Activated CD8-positive, alpha-beta memory T cell treated with anti-CD3 and anti-CD28 coated beads for 1 hour (primary cell): ENCODE measurements at places on chromosomes 7 and 10.

GRCh38 chr10:25061711-25062449 lies 45.5 kb downstream of the THNSL1 start:
- DNase-seq, result no peak

DNA sequence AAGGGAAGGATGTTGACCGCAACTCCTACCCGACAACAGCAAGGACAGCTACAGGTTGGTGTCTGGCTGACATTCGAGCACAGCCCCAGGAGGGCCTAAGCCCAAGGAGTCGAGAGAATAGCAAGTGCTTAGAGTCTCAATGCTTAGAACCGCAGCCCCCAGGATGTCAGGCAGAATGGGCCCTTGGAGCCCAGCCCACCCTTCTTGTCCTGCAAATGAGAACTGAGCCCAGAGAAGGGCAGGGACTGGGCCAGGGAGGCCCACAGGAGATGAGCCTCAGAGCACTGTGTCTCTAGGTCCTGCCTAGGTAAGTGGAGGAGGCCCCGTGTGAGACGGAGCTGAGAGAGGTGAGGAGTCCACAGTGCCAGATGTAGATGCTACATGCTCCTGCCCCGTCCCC lies 173.3 kb upstream of the ZMIZ1 start:
- no peak for DNase-seq

- no peak for DNase-seq
These were observed 176.3 kb downstream of the DGKI start for GRCh38 chr7:137670222-137671064.

DNA sequence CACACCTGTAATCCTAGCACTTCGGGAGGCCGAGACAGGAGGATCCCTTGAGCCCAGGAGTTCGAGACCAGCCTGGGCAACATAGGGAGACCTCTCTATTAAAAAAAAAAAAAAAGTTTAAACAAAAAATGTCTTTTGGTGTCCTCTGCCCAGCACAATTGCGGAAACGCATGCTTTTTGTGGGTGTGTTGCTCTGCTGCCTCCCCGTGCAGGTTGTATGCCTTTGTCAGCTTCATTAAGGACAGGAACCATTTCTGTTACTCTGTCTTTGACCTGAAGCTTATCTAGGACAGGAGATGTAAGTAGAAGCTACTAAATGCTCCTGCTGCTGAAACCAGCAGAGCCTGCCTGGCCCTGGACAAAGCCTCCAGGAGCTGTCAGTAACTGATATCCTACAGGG lies 21.3 kb upstream of the ANKRD2 start:
- no peak for DNase-seq

DNA sequence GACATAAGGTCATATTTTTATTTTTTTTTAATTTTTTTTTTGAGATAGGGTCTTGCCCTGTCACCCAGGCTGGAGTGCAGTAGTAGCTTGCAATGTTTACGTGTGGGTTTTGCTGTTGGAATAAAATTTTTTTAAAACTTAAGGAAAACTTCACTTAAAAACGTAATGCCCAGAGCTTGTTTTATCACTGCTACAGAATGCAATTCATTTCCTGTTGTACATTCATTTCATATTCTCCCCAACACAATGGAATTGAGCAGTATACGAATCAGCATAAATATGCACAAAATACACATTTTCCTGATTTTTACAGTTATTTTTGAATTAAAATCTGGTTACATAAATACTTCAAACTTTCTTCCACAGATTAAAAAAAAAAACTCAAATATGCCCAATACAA lies 40.3 kb downstream of the RSU1 start:
- DNase-seq, result no peak

- no peak for DNase-seq
These were observed 42.1 kb downstream of the CNNM2 start for GRCh38 chr10:102960157-102960556.
